ENCODE measurements at places on chromosomes 2 and 18.

- peak; percentile 68 for DNase-seq
Measured at GRCh38 chr2:6352906-6353515, 512.7 kb downstream of the CMPK2 start.

DNA sequence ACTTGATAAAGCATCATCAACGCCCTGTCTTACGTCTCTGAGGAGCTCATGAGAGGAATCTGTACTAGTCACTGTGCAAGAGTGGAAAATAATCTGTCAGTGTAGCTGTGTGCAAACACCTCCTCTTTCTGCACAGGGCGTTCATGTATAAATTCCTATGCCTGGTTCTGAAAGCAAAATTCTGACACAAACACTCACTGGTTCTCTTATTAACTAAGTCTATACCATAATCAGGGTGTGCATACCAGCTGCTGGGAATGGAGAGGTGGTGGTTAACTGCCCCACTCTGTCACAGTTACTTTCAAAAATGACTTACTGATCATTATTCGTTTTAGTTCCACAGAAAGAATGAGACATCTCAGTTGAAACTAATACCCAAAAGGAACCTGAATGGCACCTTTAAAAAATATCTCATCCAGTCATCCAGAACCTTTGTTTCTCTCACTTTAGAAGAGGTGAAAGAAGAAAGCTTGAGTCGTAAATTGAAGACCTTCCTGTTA, 35.7 kb downstream of the STK39 start:
- DNase-seq: peak; percentile 62

- DNase-seq: peak; percentile 68
Measured at GRCh38 chr2:121210691-121211090, 74.3 kb downstream of the TFCP2L1 start.

- no peak for DNase-seq
Measured at GRCh38 chr18:6423289-6423688, 8.6 kb upstream of the L3MBTL4 start.

DNA sequence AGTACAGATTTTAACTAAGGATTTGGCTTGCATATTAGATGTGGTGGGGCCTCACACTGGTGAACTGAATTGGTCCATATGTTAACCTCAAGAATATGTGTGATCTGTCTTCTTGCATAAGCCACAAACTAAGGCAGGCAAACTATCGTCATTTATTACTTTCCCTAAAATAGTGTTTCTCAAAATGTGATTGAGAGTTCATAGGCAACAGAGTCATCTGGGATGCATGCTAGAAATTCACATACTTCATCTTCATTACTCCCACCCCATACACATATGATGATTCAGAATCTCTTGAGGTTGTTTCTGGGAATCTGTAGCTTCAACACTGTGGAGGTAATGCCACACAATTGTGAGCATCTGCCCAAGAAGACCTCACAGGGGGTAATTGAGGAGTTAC, 822.8 kb upstream of the CDH2 start:
- no peak for DNase-seq

DNA sequence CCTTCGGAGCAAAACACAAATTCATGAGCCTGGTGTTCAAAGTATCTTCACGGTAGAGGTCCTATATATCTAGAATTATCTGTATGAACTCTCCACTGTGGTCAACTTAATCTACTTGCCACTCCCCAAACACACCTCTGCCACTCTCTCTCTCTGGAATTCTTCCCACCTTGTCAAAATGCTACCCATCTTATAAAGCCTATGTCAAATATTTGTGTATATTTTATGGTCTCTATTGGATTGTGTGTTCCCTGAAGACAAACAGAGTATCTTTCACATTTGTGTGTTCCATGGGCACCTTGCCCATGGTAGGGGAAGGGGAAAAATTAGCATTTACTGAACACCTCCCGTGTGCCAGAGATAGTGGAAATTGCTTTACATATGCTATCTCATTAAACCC, 83.2 kb upstream of the ATL2 start:
- no peak for DNase-seq

GRCh38 chr2:153497938-153498629, 19.5 kb upstream of the RPRM start:
- no peak for DNase-seq

- no peak for DNase-seq
Measured at GRCh38 chr2:121212661-121213325, 72.2 kb downstream of the TFCP2L1 start.

GRCh38 chr2:24181849-24182248, 7.0 kb downstream of the FAM228A start:
- DNase-seq: peak; percentile 75

DNA sequence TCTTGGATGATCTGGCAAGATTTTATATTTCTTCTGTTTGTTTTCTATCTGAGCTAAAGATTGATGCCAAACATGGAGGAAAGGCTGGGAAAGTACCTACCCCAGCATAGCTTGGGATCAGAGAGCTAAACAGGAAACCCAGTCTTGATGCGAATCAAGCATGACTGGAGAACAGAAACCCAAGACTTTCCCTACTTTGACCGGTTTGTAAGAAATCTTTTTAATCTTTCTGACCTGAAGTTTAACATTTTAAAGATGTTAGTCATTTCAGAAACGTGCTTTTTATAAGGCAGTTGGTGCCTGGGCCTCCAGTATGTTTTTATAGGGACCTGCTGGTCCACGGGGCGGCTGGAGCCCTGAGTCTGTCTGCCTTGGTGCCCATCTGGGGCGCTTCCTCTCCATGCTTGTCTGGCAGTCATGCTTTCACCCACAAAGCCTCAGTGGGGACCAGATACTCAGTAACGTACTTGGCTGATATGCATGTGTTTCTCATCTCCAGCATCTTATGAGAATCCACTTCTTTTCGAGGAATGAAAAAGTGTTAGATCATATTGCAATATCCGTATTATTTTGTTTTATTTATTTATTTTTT, 266.5 kb downstream of the PTGR3 start:
- DNase-seq: peak; percentile 45

DNA sequence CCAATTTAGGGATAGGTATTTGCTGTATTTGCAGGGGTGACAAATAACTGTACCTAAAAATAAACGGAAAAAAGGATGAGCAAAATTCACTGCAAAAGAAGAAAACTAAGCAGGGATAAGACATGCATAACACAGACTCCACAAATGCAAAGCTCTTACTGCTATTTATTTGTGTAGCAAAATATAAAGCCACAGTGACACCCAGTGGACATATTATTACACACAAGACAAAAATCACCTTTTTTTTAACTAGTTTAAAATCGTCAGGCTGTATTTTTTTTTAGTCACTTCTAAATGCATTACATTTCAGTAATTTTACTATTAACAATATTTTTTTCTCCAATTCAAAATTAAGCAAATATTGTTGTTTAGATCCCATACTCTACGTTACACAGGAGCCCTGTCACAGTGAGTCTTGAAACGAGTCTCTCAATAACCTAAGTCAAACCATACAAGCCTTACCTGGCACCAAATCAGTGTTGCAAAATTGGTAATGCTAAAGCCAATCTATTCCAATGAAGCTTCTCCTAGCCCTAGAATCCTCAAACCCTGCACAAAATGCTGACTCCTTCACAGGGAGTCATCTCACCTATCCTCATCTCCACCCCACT, 23.7 kb downstream of the METTL4 start:
- DNase-seq: peak; percentile 56

DNA sequence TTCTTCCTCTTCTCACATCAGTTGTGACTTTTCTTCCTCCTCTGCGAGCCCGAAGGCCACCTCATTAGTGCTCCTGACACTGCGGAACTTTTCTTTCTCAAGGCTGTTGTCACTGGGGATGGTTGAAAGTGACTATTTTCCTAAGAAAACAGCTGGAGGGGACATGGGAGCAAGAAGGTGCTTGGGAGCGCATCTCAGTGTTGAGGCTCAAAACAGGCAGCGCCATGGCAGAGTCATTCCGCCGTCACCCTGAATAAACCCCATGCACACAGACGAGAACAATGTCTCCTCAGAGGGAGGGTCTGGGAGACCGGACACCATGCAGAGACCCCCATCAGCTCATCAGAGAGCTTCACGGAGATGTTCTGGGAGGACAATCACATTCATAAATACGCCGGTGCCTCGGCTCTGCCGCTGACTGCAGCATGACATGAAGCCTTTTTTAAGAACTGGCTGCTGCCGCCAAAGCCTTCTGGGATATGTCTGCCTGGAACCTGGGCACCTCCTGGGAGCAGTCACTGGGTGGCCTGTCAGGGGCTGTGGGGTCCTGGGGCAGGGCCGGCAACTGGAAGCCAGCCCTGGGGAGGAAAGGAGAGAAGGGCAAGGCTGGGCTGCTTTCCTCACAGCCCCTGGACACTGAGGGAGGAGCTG, 19.2 kb downstream of the ATOH8 start:
- no peak for DNase-seq

DNA sequence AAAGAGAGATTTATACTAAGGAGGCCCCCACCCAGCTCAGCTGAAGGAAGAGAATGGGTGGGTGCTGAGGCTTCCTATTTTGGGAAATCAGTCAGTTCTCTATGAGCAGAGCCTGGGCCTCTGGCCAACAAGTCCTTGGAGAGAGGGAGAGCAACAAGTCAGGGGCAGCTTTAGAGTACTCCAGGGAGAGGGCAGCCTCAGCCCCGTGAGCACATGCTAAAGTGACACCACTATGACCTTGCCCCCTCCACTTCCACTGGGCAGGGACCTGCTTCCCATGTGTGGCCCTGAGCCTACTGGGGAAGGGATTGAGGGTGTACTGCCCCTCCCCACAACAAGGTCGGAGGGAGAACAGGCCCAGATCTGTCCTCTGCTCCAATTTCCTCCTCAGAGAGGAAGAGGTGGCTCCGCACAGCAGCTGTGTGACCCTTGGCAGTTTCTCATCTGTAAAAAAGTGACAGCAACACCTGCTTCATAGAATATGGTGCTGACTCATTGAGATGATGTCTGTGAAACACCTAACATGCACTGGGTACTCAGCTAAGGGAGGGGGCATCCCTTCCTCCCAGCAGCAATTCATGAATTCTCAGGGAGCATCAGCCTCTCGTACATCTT, 72.9 kb downstream of the CLHC1 start:
- DNase-seq: peak; percentile 43

GRCh38 chr2:201191132-201191875, 8.4 kb downstream of the CASP10 start:
- DNase-seq: no peak

GRCh38 chr18:10293966-10294365, 160.5 kb upstream of the APCDD1 start:
- no peak for DNase-seq

GRCh38 chr18:26453386-26453901, 94.9 kb downstream of the KCTD1 start:
- peak; percentile 97 for DNase-seq

DNA sequence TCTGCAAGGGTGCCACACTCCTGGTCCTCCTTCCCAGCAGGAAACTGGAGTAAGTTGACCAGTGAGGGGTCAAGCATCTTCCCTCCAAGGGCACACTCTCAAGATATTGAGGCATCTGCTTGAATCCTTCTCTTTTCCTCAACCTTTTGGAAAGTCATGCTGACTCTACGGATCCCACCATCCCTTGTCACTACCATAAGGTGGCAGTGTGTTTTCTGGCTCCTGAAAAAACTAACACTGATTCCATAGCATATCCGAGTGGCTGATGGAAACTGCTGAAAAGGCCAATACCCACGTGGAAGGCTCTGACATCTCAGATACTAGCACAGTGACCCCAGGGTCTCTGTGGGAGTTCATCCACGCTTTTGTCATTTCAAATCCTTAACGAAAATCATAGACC, 37.1 kb downstream of the GPR45 start:
- no peak for DNase-seq

- DNase-seq: peak; percentile 65
Measured at GRCh38 chr2:55839182-55839819, 84.3 kb downstream of the EFEMP1 start.

DNA sequence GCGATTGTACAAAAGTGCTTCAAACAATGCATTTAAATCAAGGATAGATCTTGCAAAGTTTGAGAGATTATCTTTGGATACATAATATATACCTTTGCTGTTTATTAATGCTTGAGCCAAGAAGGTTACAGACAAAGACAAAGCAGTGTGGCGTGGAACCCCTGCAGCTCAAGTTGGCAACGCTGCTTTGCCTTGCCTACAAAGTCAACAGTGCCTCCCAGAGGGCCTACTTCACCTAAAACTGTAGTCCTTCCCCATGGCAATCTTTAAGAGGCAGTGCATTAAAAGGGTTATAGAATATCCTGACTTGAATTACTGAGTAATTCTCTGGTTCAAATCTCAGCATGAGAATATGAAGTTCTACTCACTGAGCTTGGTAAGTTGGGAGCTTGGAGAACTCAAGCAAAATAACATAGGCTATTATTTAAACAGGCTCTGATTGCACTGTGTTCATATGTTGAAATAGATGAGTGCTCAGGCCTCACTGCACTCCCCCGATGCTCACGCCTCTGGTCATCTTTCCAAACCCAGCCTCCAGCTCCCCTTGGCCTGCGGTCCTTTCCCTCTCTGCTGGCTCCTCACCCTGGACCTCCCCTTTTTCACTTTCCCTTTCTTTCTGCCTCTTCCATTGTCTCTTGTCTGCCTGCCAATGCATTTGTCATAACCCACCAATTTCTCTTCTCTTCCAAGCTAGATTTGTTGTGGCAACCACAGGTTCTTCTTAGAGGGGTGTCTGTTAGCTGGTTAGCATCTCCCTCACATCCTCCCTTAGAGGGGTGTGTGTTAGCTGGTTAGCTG, 96.5 kb downstream of the MYT1L start:
- DNase-seq: no peak

DNA sequence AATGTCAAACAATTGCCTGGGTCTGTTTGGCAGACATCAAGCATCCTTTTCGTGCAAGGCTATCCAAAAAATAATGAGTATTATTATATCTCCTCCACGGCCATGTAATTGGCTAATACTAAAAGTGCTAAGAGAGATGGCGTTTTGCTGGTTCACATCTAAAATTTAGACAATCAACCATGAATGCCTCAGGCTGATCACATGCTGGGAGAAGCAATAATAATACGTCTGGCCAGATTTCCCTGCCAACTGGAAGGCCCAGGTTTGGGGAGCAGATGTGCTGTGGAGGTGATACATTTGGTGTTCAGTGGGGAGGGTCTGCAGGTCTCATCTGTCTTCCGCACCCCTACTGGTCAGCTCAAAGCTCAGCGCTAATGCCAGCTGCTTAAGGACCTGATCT, 60.3 kb upstream of the CREB1 start:
- DNase-seq: no peak

- no peak for DNase-seq
Measured at GRCh38 chr2:105929516-105929915, 184.8 kb downstream of the NCK2 start.

DNA sequence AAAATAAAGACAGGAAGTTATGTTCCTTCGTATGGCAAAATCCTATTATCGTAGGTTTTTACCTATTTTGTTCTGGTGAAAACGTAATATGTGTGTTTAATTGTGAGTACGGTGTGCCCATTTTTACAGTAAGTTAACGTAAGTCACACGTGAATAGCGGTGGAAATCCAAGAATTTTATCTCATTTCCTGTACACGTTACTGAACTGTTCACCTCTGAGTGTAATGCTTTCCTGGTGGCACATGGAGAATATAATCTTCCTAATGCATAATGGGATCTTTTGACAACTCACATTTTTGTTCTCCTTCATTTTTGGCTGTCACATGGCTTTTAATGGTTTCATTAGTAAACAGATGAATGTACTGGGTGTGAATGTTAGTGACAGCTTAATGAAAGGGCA, 28.2 kb downstream of the BCL2L11 start:
- DNase-seq: no peak

- peak; percentile 90 for DNase-seq
Measured at GRCh38 chr2:75607988-75608683, 38.4 kb upstream of the MRPL19 start.

Data from kidney tubule cell (primary cell).